ENCODE measurements at places on chromosomes 13 and 19.

DNA sequence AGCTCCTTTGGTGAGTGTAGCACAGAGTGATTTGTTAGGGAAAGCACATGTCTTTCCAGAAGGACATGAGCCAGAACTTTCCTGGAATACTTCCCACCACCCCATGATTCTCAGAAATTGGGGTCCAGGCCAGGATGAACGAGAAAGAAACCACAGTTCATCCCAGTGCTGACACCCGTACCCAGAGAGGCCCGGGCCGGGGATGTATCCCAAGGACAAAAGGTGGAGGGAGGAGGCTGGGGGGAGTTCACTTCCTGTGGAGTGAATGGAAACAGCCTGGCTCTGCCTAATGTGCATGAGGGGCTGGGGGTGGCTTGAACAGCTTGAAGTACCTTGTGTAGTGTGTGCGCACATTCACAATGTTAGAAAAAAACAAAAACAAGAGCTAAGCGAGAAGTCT lies 47.5 kb downstream of the CDADC1 start:
- no peak for DNase-seq

DNA sequence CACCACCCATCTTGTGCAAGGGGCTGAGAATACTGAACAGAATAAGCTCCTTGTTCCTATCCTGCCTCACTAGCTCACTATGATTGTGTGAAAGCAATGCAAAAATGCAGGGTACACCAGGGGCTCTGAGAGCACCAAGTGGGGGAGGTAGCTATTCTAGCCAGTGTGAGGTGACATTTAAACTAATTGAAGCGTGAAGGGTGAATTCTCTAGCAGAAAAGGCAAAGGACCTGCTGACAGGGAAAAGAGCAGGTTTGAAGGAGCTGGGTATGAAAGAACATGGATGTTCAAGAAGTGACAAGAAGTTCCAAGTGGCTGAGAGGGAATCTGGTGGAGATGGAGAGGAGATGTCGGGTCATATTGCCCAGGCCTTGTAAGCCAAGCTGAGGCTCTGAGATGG lies 64.2 kb downstream of the SIAH3 start:
- DNase-seq = no peak

DNA sequence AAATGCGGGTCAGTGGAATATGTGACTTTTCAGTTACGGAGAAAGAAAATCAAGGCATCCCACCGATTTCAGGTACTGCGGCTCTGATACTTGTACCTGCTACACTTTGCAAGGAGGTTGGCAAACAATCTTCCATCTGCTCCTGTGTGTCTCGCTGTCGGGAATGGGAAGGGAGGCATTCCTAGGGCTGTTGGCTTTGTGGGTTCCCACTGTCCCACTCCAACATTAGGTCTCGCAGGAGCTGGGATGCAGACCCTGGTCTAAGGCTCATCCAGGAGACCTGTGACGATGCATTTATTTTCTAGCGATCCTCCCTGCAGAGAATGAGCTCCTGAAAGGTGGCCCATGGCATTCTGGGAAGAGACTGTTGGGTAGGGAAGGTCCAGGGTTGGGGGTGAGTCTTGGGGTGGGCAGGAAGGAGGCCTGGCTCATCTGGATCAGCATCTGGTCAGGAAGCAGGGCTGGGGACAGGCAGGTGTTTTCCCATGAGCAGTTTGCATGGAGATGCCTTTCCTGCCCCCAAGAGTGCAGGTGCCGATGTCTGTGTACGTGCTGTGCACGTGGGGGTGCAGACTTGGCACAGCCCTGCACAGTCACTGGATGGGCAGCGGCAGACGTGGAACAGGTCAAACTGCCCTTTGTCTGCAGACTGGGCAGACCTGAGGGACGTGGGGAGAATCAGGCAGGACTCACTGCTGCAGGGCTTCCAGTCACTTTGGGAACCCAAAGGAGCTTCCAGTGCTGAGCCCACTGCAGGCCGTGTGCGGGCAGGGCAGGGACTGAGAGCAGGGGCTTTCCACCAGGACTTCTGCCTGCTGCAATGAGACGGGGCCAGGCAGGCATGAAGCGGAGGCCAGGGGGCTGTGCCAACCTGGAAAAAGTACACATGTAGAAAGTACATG lies 152.4 kb downstream of the TEX29 start:
- DNase-seq = no peak

- DNase-seq = no peak
These were observed 10.2 kb upstream of the KPTN start for GRCh38 chr19:47494211-47494547.
